Right ventricle myocardium inferior (tissue), 1 donor: ENCODE measurements at places on chromosomes 16 and 17. TPM values are rescaled to one million over a fixed set of nuclear protein-coding genes. Genes with fewer than 3 reads are reported as not detected.

GRCh38 chr16:85640254-85640558, 27.1 kb downstream of the GSE1 start:
- DNase-seq = no peak

DNA sequence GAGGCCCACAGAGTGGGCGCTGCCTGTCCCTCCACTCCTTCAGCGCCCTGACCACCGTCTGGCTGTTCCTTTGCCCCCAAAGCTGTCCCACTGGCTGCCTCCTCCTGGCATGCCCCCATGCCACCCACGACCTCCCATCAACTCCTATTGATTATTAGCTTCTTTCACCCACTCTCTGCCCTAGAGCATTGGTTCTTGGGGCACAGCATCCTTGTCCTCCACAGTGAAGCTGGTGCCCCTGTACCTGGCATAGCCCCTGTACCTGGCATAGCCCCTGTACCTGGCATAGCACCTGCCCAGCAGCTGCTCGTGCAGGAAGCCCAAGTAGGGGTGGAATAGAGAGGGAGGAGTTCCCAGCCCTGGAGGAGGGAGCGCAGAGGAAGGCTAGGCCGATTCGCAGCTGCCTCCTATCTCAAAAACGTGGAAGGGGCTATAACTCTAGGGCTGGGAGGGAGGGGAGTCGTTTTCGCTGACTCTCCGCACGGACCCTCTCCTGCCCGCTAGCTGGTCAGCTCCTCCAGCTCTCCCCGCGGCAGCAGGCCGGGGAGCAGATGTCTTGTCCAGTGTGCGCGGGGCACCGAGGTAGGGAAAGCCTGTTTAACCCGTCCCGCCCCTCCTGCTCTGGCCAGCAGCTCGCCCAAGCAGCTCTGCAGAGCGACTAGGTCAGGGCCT, 5.7 kb upstream of the ACTG1 start:
- DNase-seq = peak; percentile 30

GRCh38 chr16:29743475-29743826, 2.3 kb downstream of the C16orf54 start:
- no peak for DNase-seq

DNA sequence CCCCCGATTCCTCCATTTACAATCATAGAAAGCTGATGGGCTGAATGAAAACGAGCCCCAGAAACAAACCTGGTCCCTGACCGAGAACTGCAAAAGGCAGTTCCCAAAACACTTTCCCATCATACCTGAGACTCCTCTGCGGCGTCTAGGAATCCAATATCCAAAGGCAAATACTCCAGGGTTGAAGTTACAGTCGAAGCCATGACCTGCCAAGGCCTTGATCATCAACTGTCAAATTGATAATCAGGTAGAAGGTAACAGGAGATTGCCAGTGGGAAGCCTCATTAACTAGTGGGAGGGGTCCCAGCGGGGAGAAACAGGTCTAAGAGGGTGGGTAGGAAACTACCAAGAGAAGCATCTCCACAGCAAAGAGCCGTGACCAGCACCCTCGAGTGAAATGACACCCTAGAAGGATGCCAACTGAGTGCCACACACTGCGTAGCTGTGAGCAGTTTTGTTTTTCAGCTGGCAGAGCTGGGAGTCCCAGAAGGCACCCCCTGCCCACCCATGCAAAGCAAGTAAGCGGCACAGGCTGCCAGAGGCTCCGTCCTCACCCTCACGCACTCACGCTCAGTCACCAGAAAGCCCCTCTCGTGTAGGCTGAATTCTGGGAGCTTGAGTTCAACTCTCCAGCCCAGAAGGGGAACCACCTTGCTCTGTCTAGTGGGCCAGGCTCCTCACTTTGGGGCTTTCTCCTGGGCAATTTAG, 146.1 kb downstream of the GAS7 start:
- peak; percentile 30 for DNase-seq

GRCh38 chr17:73814075-73814474, 169.8 kb upstream of the SDK2 start:
- no peak for DNase-seq

CFAP97D1 gene
- total RNA-seq = not detected

CPNE2 gene
- total RNA-seq = 14.6 TPM

MYH3 gene
- 0.43 TPM for total RNA-seq

ABCC3 gene
- total RNA-seq = 0.68 TPM

DNA sequence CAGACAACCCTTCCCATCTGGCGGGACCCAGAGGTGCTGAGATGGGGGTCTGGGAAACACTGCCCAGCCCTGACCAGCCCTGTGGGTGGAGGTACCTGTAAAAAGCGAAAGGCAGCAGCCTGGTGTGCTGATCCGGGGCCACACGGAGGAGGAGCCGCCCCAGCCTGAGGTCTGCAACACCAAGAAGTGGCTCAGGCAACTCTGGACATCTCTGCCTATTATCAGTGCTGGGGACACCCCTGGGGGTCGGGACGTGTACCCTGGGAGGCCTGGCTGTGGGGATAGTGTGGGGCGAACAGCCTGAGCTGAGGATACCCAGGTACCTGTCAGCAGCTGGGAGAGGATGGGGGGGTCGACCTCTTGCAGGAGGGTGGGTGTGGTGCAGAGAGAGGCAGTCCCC, 18.0 kb downstream of the ZNF276 start:
- no peak for DNase-seq

DNA sequence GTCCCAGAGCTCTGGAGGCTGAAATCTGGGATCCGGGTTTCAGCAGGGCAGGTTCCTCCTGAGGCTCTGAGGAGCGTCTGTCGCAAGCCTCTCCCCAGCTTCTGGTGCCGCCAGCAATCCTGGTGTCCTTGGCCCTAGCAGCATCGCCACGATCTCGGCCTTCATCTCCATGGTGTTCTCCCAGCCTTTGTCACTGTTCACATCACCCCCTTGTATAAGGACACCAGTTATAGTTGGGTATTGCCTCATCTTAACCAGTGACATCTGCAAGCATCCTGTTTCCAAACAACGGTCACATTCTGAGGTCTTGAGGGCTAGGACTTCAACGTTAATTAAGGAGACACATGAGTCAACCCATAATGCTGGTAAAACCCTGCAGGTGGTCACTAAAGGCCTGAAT, 2.8 kb upstream of the PPP1R27 start:
- no peak for DNase-seq

DNA sequence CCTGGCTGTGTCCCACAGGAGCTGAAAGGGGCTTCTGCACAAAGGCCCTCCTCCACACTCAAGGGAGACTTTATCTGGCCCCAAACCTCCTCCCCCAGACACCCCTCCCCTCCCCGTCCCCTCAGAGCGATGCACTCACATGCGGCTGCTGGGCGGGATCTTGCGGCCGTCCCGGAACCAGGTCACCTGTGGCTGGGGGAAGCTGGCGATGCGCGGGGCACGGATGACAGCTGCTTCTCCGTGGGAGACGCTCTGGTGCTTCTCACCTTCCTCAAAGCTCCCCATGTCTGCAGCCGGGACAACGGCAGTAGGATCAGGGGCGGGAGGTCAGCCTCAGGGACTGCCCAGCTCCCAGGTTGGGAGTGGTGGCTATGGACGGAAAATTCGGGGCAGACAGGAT, 144.0 kb upstream of the CDC42EP4 start:
- DNase-seq = no peak

OR4D2 gene
- not detected for total RNA-seq
